ENCODE measurements at places on chromosomes 5 and 9.

- DNase-seq: no peak
These were observed 64.8 kb downstream of the ACER2 start for GRCh38 chr9:19473605-19474004.

DNA sequence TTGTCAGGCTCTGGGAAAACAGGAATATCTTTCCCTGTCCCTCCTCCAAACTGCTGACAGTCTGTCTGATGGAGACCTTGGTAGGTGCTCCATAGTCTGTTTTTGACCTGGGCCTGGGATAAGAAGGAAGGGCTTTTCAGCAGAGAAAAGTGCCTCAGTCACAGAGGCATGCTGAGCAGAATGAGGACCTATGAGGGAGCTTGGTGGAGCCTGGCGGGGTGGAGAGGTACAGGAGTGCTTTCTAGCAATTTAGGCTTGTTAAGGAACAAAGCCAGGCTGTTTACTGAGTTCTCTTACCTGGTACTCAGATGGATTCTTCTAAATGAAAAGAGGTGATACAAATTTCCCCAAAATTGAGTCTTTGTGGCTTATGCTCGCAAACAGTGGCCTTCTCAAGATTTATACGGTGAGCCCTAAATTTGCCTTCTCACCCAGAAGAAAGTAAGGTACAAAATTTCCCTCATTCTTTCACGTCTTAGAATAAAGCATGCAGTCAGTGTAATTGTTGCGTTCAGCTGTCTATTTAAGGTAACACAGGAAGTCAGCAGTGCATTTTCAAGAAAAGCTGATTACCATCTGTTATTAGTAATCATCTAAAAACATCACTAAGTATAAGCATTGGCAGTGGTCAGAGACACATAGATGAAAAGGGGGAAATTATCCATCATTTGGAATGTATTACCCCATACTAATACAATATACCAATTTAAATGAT lies 28.6 kb upstream of the IL13 start:
- DNase-seq: no peak

DNA sequence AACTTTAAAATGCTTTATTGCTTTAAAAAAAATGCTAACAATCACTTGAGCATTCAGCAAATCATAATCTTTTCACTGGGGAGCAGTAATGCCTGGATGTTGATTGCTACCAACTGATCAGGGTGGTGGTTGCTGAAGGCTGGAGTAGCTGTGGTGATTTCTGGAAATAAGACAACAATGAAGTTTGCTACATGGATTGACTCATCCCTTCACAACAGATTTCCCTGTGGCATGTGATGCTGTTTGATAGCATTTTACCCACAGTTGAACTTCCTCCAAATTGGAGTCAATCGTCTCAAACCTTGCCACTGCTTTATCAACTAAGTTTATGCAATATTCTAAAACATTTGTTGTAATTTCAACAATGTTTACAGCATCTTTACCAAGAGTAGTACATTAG lies 83.3 kb downstream of the MLLT3 start:
- no peak for DNase-seq

GRCh38 chr9:114008667-114009410 lies 69.3 kb downstream of the AMBP start:
- DNase-seq: no peak

- no peak for DNase-seq
These were observed 31.5 kb downstream of the CSNK1G3 start for GRCh38 chr5:123543438-123543837.

DNA sequence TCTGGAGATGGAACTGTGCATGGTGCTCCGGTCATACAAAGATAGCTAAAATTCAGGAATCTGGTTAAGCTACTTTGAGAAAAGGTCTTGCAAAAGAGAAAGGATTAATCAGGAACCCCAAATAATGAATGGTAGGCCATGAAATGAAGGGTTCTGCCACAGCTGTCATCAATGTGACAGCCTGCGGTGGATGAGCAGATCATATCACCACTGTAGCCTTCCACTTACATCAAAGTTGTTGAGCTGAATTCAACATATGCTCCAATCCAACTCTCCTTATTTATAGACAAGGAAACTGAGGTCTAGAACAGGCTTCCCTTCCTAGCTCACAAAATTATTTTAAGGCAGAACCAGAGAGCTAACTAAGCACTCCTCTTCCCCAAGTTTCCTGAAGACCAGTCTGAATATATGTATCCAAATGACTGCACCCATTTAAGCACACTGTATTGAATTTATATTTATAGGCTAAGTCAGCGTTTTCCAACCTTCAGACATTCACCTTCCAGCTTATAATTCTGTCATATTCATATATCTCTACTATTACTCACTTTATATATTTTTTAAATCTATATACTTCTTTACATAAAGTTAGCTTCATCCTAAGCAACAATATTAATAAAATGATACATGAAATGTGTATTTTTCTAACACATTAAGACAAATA lies 13.9 kb upstream of the PTGER4 start:
- no peak for DNase-seq

DNA sequence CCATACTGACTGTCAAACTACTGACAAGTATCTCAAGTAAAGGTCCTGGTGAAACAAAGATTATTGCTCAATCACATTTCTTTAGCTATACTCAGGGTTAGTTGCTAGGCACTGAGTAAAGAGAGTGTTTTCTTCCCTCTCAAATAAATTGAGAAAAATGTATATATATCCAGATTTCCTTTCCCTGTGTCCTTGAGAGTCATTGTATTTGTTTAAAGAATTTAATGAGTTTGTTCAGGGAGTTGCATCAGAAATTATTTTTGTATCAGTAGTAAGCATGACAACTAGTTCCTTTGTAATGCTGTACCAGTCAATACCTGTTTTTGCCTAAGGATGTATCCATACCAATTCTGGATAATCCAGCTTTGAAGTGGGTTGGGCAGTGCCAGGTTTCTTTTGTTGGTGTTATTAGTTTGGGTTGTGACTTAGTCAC lies 3.2 kb upstream of the ANKHD1 start:
- DNase-seq: no peak

DNA sequence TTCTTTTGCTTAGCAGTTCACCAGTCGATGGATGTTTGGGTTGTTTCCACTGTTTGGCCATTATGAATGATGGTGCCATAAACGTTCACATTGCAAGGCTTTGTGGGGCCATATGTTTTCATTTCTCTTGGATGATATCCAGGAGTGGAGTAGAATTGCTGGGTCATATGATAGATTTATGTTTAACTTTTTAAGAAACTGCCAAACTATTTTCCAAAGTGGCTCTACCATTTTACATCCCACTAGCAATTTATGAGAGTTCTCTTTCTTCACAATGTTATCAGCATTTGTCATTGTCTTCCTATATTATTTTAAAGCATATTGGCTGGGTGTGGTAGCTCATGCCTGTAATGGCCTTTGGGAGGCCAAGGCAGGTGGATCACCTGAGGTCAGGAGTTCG lies 5.2 kb downstream of the GPR107 start:
- DNase-seq: no peak

- no peak for DNase-seq
These were observed 27.3 kb upstream of the RNU6ATAC start for GRCh38 chr9:134191455-134192209.

DNA sequence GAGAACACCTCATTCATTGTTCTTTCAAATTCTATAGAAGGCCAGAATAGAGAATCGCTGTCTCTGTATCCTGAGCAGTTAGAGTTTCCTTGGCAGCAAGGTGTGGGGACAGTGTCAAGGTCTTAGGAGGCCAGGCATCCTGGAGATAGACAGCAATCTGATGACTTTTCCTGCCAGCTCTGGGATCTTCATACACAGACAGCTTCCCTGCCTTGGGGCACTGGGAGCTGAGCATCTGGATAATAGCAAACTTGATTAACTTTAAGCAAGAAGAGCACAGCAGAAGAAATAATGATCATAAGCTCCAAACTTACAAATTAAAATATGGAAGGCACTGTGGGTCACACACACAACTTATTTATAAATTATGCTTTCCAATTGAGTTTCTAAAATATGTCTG lies 86.1 kb upstream of the STK32A start:
- DNase-seq: no peak

All from stimulated activated CD8-positive, alpha-beta memory T cell treated with anti-CD3 and anti-CD28 coated beads, Interleukin-7, amount 100 ng/mL, for 1 hour (primary cell).